Spleen (tissue), 13 donors: ENCODE measurements at places on chromosomes 12 and 14.
A peak's percentile ranks its signal among the peaks of the same experiment; 100 is the strongest.

DNA sequence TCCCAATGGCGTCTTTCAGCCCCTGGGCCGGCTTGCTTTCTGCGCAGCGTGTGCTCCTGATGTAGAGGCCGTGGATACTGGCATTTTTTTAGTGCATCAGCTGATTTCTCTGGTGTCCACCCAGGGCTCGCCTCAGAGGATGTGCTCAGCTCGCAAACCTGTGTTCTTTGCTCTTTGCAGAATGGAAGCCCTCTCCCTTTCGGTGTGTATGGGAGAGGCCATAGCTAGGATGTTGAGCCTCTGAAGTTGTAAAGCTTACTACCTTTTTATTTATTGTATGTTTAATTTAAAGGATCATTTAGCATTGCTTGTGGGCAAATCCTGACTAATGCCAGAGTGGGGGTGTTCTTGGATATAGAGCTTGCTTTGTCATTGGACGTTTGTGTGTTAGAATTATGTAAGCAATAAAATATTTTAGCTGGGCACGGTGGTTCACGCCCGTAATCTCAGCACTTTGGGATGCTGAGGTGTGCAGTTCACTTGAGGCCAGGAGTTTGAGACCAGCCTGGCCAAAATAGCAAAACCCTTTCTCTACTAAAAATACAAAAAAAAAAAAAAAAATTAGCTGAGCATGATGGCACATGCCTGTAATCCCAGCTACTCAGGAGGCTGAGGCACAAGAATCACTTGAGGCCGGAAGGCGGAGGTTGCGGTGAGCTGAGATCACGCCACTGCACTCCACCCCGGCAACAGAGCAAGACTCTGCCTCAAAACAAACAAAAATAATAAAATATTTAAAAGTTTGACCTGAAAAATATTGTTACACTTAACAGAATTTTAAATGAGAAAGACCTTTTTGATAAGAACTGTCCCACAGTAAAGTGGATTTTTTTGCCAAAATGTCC, 52.6 kb upstream of the MMP17 start:
- DNase-seq, result peak; percentile 38

GRCh38 chr12:95949477-95950206, 6.5 kb downstream of the AMDHD1 start:
- DNase-seq, result no peak

GRCh38 chr12:54991161-54991990, 6.8 kb upstream of the TESPA1 start:
- no peak for DNase-seq

DNA sequence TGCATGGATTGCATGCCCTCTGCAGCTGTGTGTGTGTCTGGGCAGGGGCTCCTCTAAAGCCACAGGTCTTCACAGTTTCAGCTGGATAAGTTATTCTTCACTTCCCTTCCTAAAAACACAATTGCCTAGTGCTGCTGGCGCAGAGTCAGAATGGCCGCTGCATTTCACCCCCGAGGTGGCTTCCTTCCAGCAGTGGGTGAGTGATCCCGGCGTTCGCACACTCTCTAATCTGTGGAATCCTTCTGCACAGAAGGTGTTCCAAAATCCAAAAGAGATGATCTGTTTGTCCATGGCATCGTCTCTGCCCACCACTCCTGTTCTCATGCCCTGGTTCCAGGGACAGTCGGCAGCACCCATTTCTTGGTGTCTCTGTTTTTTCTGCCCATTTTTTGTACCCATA, 340.7 kb downstream of the DPF3 start:
- no peak for DNase-seq

GRCh38 chr12:85621041-85621440, 215.2 kb downstream of the RASSF9 start:
- no peak for DNase-seq

- no peak for DNase-seq
Observed at GRCh38 chr12:26632756-26633155, 200.2 kb downstream of the ITPR2 start.

DNA sequence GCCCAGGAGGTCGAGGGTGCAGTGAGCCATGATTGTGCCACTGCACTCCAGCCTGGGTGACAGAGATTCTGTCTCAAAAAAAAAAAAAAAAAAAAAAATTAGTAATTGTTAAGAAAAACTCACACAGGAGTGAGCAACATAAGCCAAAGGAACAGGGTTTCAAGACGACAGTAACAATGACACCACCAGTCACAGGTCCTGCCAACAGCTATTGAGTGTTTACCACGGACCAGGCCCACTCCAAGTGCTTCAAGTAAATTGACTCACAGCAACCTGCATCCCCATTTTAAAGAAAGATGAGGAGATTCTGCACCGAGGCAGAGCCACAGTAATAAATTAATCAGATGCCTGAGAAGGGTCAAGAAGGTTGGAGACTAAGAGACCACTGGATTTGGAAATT, 194.5 kb downstream of the DPF3 start:
- DNase-seq, result no peak

DNA sequence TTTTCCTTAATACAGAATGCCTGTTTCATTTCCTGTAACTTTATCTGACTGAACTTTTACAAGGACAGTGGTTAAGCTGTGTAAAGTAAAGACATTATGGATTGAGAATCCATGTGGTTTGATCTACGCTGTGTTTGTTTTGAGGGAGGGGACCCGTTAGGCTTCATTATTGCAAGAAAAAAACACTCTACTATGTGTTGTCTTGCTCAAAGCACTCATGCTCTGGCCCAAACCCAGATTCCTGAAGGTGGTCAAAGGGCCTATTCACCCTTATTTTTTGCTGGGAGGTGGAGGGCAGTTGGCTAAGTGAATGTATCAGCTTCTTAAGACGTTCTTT, 11.9 kb downstream of the RNF10 start:
- DNase-seq, result no peak

GRCh38 chr12:85755760-85756159, 80.4 kb downstream of the RASSF9 start:
- DNase-seq, result no peak

GRCh38 chr14:63212776-63213500, 8.7 kb downstream of the RHOJ start:
- no peak for DNase-seq
